Naive thymus-derived CD4-positive, alpha-beta T cell (primary cell): ENCODE measurements at places on chromosomes 2 and 18.

DNA sequence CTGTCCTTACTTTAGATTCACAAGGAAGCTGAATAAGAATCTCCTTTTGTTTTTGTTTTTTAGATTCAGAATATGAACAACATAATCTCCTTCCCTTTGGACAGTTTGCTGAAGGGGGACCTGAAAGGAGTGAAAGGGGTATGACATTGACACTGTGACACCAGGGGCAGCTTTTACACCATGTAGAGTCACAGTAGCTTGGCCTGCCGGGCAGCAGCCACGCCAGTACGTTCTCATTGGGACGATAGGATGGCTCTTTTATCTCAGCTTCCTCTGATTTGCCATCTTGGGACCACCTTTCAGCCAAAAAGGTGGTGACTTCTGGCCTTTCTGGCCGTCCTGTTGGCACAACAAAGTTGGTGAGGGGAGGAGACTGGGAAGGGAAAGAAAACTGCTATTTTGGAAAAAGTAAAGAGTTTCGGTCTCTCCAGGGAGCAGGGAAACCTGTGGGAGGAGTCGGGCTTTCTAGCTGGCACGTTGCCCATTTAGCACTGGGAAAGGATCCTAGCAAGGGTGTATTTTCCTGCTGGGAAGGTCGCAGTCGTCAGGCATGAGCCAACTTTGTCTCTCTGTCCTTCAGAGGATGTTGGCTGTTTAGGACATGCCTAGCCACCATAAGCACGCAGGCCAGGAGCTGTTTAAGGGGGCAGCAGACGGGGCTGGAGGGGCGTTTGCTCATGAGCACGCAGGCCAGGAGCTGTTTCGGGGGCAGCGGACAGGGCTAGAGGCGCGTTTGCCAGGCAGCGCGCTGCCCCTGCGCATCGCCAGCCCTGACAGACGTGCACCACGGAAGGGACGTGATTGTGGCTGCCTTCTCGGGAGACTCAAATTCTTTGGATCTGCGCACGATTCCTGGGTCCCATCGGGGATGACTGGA, 104.6 kb downstream of the ITGB1BP1 start:
- DNase-seq, result no peak

GRCh38 chr2:165440367-165440766, 29.1 kb upstream of the CSRNP3 start:
- no peak for DNase-seq

- DNase-seq, result no peak
These were observed 151.6 kb downstream of the CSRNP3 start for GRCh38 chr2:165621086-165621560.

- no peak for DNase-seq
These were observed 65.9 kb upstream of the HPCAL1 start for GRCh38 chr2:10236571-10237391.

GRCh38 chr2:235483313-235483712, 10.5 kb upstream of the AGAP1 start:
- DNase-seq, result no peak

- no peak for DNase-seq
These were observed 27.9 kb downstream of the COL3A1 start for GRCh38 chr2:189002079-189002478.

GRCh38 chr2:240919161-240919781, 13.1 kb downstream of the CROCC2 start:
- DNase-seq, result no peak

GRCh38 chr2:45874344-45874743, 222.9 kb downstream of the PRKCE start:
- no peak for DNase-seq

DNA sequence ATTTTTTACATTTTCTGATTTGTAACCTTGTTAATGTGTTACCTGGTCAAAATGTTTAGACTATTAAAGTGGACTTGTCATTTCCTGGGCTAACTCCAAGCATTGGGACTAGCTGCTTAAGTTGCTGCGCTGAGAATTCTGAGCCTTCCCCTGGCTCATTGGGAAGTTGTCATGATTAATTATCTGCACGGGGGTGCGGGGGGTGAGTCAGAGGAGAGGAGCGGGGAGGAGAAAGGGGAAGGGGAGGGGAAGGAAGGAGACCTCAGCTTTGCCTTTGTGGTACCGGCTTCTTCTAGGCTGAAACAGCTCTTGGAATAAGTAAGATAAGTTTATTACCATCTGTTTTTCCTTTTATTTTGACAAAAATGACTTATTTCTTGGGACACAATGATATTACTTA, 52.9 kb upstream of the APCDD1 start:
- no peak for DNase-seq

- DNase-seq, result no peak
These were observed 23.0 kb downstream of the BIN1 start for GRCh38 chr2:127083819-127084503.

- DNase-seq, result no peak
These were observed 102.3 kb downstream of the BOD1L2 start for GRCh38 chr18:57249179-57249578.

DNA sequence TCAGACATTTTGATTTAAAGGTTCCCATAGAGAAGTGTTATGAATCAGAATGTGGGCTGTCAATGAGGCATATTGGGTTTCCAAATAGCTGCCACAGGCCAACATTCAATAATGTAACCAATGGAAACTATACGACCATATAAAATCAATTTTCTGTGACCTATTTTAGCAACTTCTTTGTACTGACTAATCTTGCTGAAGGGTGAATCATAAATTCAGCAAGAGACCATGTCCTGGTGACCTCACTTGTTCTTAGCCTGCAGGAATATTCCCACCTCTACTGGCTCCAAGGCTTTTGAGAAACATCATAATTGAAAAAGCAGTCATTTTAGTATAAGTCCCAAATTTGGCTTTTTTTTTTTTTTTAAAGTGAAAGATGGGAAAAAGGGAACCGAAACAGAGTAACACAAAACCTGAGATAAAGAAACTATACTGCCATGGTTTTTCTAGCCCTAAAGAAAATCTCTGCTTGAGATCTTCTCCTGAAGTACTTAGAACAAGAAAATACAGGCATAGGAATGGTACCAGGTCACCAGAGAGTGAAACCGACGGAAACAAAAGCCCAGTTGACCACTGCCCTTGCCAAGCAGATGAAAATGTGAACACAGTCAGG, 32.1 kb downstream of the PLEKHM3 start:
- no peak for DNase-seq
